Activated T-cell treated with anti-CD3 and anti-CD28 coated beads, Interleukin-2, amount 50 U/mL, for 72 hours (primary cell): ENCODE measurements at places on chromosomes 1 and 21. TPM values are rescaled to one million over a fixed set of nuclear protein-coding genes. Genes with fewer than 3 reads are reported as not detected.

The ANGPTL3 gene
- total RNA-seq, result not detected

The KCNA3 gene
- total RNA-seq, result 23.5 TPM

The C8A gene
- total RNA-seq, result not detected

The NBPF20 gene
- total RNA-seq, result 2.3 TPM

The CD1D gene
- total RNA-seq, result not detected

The CYB5RL gene
- total RNA-seq, result 14.0 TPM

The TIE1 gene
- total RNA-seq, result 0.42 TPM

The FAM110D gene
- not detected for total RNA-seq

The CNIH3 gene
- total RNA-seq, result 1.4 TPM

The LDLRAP1 gene
- total RNA-seq, result 13.5 TPM

The HSPA6 gene
- total RNA-seq, result 0.24 TPM

The FMO5 gene
- 0.46 TPM for total RNA-seq

The TXLNA gene
- 97.1 TPM for total RNA-seq

The FCMR gene
- total RNA-seq, result 47.3 TPM

The CLEC20A gene
- total RNA-seq, result not detected

The GALE gene
- total RNA-seq, result 30.7 TPM

- no peak for DNase-seq
These were observed 20.6 kb downstream of the QSOX1 start for GRCh38 chr1:180175291-180175690.

DNA sequence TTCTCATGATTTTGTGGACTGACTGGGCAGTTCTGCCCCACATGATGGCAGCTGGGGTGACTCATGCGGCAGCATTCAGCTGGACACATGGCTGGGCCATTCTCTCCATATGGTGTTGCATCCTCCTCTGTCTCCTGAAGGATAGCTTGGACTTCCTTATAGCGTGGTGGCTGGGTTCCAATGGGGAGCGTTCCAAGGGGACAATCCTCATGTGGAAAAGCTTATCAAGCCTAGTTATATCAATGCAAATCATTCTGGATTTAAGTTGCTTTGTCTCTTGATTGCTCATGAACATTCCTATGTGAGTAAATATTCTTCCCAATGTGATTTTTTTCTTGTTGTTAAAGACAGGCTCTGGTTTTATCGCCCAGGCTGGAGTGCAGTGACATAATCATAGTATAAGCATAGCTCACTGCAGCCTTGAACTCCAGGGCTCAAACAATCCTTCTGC is 13.2 kb upstream of the SLC2A1 start:
- no peak for DNase-seq

GRCh38 chr1:203036135-203036534 is 9.8 kb downstream of the PPFIA4 start:
- DNase-seq, result no peak

- DNase-seq, result no peak
These were observed 45.8 kb downstream of the DMAP1 start for GRCh38 chr1:44259090-44259489.

DNA sequence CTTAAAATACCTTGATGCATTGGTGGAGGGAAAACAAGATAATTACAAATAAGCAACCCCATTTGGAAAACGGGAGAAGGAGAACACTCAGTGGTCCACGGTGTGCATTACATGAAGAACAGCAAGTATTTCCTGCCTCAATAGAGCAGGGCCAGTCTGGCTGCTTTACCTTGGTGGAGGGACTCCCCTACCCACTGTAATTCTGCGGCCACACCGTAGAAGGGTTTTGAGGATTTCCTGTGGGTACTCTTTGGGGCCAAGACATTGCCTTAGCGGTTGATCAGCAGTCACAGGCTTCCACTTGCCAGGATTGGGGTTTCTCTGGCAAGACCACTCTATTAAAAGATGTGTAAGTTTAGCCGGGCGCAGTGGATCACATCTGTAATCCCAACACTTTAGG is 16.3 kb upstream of the TMEM54 start:
- DNase-seq, result peak; percentile 23

GRCh38 chr1:216005916-216006315 is 417.3 kb downstream of the USH2A start:
- DNase-seq, result no peak

GRCh38 chr1:169346036-169346589 is 21.5 kb downstream of the NME7 start:
- DNase-seq, result no peak

- DNase-seq, result no peak
These were observed 8.7 kb upstream of the PPP1R15B start for GRCh38 chr1:204420039-204421004.

DNA sequence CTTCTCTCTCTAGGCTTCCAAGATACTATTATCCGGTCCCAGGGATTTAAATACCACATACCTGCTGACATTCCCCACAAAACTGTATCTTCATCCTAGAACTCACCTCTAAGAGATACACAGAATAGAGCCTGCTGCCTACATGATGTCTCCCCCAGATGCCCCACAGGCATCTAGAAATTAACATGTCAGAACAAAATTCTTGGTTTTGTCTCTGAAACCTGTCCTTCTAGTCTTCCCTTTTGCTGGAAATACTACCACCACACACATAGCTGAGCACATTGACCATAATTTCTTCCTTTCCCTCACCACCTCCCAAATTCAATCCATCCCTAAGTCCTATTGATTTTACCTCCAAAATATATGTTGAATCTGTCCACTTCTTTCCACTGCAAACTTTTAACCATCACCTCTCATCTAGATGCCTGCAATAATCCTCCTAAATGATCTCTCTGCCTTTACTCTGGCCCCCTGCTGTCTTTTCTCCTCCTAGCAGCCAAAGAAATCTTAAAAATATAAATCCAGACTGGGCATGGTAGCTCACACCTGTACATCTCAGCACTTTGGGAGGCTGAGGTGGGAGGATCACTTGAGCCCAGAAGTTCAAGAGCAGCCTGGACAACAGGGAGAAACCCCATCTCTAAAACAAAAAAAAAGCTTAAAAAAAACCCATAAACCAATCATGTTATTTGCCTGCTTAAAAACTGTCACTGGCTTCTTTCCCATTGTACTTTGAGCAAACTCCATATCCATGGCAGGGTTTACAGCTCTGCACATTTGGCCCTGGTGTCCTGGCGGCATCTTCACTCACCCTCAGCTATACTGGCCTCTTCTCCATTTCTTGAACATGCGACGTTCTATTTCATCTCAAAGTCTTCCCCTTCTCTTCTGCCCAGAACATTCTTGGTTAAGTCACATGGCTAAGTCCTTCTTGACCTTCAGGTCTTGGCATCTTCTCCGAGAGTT is 6.2 kb upstream of the FAM76A start:
- no peak for DNase-seq

- peak; percentile 75 for DNase-seq
These were observed 12.0 kb downstream of the UBE2Q1 start for GRCh38 chr1:154546264-154547063.

GRCh38 chr1:155324037-155324716 is 3.5 kb downstream of the RUSC1 start:
- DNase-seq, result peak; percentile 96

GRCh38 chr1:226479474-226479873 is 69.1 kb upstream of the STUM start:
- DNase-seq, result no peak

DNA sequence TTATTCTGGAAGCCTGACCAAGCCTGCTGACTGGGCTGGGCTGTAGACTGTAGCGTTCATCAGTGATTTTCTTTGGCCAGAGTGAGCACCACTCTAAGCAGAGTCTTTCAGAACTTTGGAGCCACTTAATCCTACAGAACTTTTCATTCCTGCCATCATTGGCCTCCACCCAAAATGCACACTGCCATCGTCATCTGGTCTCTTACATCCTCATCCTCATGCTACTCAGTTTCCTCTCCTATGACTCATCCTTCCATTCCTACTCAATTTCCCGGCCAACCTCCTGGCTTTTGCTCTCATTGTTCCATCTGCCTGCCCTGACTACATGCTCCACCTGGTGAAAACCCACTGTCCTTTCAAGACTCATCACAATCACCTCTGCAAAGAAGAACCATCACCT is 233.8 kb upstream of the USP25 start:
- no peak for DNase-seq

DNA sequence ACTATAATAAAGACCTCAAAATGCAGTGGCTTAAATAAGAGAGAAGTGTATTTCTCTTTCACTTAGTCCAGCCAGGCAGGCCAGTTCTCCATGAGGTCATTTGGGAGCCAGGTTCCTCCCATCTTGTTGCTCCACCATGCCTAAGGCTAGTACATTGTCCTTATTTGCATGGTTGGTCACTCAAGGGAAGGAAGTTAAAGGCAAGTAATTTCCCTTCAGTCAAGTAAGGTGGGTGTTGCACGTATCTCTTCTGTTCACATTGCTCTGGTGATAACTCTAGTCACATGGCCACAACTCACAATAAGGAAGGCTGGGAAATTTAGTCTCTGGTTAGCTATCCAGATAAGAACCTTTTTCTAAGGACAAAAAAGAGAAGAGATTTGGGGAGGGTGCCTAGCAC is 27.2 kb upstream of the TADA1 start:
- DNase-seq, result no peak

GRCh38 chr1:92804721-92805201 is 19.9 kb upstream of the EVI5 start:
- DNase-seq, result no peak

DNA sequence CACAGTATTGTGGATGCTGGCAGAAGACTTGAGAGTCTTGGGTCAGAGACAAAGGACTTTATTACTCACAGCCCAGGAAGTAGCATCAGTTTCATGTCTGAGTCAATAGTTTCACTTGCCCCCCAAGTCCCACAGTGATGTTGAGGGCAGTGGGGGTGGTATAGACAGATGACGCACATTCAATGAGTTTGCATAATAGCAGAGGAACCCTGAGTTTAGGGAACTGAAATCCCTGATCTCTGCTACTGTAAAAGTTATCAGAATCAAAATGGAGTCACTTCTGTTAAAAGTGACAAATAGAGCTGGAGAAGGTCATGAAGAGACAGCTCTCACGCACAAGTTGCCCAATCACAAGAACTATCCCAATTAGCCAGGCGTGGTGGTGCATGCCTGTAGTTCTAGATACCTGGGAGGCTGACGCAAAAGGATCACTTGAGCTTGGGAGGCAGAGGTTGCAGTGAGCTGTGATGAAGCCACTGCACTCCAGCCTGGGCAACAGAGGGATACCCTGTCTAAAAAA is 11.5 kb upstream of the HCRTR1 start:
- DNase-seq, result peak; percentile 63

DNA sequence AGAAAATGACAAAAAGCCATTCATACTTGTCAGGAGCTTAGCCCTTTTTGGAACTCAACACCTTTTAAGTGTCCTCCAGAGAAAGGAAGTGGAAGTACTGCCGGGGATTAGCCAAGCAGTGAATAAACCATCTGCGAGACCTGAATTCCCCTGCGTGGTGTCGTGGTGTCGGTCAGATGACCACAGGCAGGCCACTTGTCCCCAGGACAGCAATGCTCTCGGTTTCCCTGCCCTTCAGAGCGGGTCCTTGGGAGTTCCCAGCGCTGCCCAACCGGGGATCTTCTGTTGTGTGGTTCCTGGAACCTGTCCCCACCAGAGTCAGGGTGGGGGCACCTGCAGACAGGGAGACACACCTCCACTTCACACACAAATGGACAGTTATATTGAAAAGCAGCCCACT is 9.2 kb downstream of the GPR157 start:
- DNase-seq, result no peak

DNA sequence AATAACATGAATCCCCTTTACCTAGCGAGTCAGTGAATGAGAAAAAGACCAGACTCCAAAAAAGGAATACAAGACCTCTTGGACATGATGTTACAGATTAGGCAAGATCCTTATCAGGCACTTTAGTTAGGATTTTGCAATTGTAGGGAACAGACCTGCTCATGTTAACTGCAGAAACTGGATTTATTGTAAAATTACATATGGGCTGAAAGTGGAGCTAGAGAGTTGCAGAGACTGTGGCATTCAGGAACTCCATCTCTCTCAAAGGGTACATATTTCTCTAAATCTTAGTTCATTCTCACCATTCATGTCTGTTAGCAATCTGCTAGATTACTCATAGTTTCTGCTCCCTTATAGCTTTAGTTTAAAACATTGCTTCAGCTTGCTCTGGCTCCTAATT is 142.2 kb downstream of the PAPPA2 start:
- DNase-seq, result no peak

DNA sequence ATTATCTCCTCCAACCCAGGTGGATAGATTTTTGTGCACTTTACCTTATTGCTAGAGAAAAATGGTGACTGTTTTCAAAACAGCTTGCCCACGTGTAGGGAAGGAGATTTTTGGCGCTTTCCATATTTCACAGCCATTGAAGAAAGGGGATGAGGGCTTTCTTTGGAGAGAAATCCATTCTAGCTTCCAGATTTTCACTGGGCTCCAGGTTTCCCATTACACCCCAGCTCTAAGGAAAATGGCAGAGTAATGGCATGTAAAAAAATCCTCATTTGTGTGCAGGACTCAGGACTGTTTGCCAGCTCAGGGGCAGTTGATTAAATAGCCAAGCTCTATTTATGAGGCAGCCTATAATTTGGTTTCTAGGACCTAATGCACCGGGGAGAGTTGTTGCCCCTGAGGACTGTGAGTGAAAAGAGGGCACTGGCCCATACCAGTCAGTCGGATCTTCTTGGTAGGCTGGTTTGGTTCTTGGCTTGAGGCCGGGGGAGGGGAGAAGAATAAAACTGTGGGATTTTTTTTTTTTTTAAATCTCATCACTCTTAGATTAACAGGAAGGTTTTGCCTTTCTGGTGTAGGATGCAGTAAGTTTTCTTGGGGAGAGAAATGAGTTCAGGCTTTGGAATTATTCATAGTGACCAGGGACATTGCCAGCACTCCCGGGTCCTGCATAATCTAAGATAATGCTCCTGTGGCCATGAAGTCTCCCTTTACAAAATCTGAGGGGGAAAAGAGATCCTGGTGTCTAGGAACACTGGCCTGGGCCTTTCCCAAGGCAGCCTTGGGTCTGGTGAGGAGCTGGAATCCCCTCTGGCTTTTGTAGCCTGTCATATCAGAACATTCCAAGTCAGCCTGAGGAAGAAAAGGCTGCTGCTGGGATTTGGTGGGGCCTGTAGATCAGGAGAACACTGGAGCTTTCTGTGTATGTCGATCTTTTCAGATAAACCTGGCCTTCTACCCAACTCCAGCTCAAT is 1.9 kb upstream of the ARID1A start:
- no peak for DNase-seq

GRCh38 chr1:167476061-167476460 is 42.3 kb downstream of the CD247 start:
- no peak for DNase-seq

DNA sequence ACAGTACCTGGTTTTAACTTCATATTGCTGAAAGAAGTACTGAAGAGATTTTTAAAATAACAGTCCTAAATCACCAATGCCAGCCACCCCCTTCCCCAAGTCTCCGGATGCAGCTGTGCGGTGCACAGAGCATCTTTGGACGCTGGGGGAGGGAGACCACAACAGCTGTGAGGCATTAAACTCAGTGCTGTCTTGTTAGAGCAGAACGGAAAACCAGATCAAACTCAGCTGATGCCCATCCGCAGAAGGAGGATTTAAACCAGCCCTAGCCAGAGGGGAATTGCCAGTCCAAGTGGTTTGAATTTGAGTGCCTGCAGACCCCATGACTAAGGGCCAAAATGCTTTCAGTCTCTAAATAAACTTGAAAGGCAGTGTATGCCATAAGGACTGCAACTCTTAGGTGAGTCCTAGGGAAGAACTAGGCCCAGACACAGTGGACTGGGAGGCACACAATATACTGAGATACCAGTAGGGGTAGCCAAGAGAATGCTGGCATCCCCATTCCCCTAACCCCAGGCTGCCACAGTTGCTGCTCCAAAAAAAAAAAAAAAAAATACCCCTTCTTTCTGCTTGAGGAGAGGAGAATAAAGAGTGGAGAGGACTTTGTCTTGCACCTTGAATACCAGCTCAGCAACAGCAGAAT is 576.2 kb downstream of the NEGR1 start:
- DNase-seq, result no peak

GRCh38 chr1:175797576-175797975 is 54.2 kb upstream of the TNR start:
- no peak for DNase-seq
